Brain microvascular endothelial cell (primary cell): ENCODE measurements at places on chromosomes 1 and 21.

DNA sequence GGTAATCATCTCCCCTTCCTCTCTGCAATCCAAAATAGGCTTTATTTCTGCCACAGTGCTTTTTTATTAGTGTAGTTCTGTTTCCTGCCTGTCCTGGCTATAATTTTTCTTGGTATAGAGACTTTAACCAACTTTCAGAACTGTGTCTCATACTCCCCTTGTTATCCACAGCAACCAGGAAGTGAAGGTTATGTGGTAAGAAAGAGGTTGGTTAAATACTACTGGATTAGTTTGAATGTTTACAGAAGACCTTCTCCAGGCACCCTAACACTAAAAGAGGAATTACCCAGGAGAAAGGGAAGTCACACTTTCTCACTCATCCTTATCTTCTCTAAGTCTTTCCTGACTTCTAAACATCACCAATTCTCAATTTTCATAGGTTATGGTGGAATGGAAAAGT is 17.8 kb upstream of the TNFSF4 start:
- DNase-seq = no peak

GRCh38 chr21:43196826-43197225 is 28.0 kb downstream of the CRYAA start:
- DNase-seq = no peak

DNA sequence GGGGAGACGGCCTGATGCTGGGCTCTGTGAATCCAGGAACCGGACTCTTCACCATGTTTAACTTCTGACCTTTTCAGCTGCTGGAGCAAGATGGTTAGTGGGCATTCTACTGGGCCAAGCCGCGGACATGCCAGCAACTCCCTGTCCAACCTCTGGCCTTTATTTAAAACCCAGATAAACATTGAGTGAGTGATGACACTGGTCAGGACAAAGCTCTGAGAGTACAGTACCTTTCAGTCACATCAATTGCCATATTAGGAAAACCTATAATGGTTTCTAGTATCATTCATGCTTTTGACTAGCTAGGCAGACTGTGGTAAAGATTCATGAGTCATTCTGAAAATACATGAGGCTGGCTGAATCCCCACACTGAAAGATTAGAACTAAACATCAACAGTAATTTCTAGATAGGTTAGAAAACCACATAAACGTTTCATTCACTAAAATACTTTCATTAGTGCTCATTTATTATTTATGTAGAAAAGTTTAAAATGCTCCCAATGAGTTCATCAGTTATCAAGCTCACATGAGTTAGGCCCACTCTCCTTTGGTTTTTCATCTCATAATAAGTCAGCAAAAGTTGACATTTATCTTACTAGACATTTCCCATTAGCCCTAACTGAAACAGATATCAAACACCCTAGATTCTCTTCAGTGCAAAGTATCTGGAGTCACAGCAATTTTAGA is 7.1 kb upstream of the ACTA1 start:
- peak; percentile 72 for DNase-seq

DNA sequence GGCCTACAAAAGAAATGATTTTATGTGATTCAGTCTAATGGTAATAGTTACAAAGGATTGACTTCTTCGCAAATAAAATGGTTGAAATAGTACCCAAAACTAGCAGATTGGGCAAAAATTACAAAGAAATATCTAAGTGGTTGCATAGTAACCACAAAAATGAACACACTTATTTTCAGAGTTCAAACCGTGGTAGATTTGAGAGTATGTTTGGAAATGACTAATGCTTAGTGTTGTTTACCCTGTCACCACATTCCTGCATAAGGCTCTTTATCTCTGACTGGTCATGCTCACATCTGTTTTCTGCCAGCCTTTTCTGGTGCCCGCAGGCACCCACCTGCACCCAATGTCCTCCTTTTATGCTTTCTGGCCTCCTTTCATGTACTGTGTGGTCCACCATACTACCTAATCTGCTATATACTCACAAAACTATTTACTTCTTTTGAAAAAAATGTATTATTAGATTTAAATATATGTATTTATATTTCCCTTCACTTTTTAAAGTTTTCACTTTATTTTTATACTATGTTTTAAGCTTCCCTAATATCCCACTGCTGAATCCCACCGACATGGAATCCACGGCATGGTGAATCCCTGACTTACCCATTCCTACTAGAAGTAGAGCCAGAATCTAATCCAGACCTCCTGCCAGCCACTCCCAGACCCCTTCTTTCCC is 30.3 kb downstream of the PTPRC start:
- peak; percentile 77 for DNase-seq

DNA sequence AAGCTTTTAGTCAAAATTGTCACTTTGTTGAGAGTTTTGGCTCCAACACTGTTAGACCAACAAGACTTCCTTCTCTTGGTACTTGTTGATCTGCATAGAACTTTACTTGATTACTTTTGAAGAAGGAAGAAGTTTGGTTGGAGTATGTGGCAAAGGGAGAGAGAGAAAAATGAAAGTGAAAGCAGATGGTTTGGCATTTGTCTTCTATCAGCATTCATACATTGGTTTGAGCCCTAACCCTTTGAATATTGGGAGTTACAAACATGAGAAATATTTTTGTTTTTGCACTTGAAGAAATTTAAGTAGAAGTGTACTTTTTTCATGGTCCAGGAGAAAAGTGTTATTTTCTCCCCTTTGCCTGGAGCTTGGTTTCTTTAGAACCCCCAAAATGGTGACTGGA is 169.8 kb downstream of the ADGRL4 start:
- DNase-seq = no peak
